NCI-H524 treated with DMSO at 0.1 percent for 48 hours (cell line): ENCODE measurements at places on chromosomes 3 and 15.

GRCh38 chr3:102161384-102162006, 273.3 kb upstream of the ZPLD1 start:
- no peak for DNase-seq

DNA sequence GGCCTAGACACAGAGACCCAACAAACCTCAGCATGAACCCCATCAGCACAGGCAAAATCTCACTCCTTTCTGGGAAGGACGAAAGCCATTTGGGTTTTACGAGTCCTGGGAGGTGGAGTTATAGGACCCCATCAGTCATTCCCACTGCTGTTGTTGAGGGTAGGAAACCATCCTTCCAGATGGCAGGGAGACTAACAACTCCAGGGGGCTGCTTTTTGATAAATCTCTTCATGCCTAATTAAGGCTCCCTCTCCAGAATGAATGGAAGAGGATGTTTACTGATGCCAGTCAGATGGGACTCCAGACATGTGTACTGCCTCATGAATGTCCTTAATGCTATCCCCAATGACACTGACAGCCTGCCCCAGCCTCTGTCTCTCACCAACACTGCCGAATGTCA, 75.3 kb downstream of the ST8SIA2 start:
- DNase-seq: peak; percentile 70

DNA sequence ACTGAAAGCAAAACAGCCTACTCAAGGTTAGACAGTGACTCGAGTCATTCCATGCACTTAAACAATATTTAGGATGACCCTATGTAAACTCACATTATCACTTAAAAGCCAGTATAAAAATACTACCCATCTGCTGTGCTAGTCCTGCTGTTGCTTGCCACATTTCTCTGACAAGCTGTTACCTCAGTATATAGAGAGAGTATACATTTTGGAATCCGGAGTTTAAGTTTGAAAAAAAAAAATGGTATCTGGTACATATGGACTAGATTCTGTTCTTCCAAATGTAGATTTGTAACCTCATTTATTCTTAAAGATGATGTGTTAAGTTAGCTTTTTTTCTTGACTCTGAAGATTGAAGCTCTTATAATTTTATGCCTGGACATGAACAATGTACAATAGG, 503.8 kb upstream of the TPRG1 start:
- no peak for DNase-seq

- DNase-seq: peak; percentile 20
These were observed 123.8 kb upstream of the BNIP2 start for GRCh38 chr15:59812889-59813288.

DNA sequence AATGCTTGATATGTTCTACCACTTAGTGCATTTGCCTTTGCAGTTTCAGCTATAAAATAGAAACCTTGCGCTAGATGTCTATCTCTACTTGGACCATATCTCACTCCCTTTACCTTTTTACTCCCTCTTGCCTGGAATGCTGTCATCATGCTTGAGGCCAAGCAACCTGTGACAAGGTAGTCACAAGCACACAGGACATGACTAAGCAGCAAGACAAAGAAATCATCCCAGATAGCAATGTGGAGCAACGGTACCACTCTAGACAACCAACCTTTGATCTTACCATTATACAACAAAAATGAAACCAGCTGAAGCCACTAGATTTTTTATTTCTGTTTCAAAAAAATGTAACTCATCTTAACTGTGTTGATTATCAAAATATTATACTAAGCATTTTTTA, 50.5 kb upstream of the SPSB4 start:
- DNase-seq: no peak

- DNase-seq: no peak
These were observed 113.9 kb downstream of the TMEM108 start for GRCh38 chr3:133152056-133152455.

DNA sequence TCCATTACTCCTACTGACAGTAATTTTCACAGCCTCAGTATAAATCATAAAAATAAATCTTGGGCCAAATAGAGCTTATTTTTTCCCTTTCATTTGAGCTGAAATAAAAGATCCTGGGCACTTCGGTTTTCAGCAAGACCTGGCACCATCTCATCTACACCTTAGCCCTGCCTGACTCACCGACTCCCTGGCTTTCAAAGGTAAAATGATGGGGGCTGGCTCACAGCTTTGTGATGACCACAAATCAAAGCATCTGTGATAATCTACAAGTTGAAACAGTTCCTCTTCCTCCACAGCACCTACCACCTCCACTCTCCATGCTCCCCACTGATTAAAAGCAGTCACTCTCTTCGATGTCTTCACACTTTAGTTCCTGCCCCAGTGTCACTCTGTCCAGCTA, 27.6 kb downstream of the DET1 start:
- no peak for DNase-seq

DNA sequence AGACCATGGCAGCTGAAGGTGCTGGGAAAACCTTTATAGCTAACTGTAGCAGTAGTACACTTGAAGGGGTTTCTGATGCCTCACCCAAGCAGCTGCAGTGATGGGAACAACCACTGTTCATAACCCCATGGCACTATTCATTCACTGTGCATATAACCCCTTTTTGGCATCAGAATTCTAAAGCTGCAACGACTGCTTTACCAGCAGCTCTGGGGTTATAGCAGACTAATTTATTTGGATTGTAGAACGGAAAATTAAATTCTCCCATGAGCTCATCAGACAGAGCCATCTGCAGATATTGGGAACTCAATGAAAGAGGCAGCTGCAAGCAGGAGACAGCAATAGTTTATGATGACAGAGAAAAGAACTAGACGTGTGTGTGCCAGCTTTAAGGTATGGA, 28.6 kb downstream of the TFDP2 start:
- no peak for DNase-seq

- DNase-seq: no peak
These were observed 53.4 kb downstream of the LDHAL6B start for GRCh38 chr15:59260090-59260489.

DNA sequence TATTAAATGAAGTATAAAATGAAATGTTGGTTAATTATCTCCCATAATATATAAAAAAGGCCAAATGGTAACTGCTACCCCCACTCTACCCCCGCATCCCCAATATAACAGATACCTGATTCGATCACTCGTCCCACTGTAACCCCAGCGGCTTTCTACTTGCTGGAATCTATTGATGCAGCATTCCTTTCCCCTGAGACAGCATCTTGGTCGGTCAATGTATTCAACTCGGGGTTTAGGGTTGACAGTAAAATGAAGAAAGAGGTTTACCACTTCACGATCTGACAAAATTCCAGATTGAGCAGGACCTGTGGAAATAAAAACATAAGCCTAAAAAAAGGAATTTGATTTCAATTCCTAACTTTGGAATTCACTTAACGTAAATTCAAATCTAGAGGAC, 18.6 kb upstream of the C15orf40 start:
- no peak for DNase-seq

- DNase-seq: no peak
These were observed 156.7 kb downstream of the TJP1 start for GRCh38 chr15:29665444-29666003.

- DNase-seq: no peak
These were observed 37.7 kb upstream of the PRR20G start for GRCh38 chr3:127325629-127325961.

GRCh38 chr3:72309661-72310418, 524.9 kb upstream of the PROK2 start:
- DNase-seq: no peak

DNA sequence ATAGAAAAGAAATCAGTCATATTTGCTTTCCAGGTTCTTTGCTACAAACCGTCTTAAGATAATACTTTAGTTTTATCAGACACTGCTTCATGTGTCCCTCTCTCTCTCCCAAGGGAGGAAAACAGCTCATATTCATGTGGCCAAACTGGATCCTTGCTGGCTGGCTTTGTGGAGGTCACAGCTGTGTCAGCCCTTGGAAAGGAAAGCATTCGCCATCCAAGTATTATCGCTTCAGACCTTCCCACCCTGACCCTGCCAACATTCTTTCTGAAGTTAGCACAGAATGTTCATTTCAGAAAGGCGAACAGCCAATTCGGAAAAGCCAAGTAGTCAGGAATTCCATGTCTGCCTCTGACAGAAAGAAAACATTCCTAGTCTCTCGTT, 213.6 kb downstream of the FEZF2 start:
- DNase-seq: no peak

- DNase-seq: no peak
These were observed 136.4 kb downstream of the MAGI1 start for GRCh38 chr3:65902304-65902793.
